ENCODE measurements at places on chromosomes 13 and 19.

- no peak for DNase-seq
Measured at GRCh38 chr13:74288361-74288911, 154.2 kb upstream of the KLF12 start.

GRCh38 chr13:64154514-64154913, 2738.9 kb upstream of the PCDH20 start:
- DNase-seq = no peak

- peak; percentile 77 for DNase-seq
Measured at GRCh38 chr19:51473009-51473707, 5.2 kb upstream of the CEACAM18 start.

DNA sequence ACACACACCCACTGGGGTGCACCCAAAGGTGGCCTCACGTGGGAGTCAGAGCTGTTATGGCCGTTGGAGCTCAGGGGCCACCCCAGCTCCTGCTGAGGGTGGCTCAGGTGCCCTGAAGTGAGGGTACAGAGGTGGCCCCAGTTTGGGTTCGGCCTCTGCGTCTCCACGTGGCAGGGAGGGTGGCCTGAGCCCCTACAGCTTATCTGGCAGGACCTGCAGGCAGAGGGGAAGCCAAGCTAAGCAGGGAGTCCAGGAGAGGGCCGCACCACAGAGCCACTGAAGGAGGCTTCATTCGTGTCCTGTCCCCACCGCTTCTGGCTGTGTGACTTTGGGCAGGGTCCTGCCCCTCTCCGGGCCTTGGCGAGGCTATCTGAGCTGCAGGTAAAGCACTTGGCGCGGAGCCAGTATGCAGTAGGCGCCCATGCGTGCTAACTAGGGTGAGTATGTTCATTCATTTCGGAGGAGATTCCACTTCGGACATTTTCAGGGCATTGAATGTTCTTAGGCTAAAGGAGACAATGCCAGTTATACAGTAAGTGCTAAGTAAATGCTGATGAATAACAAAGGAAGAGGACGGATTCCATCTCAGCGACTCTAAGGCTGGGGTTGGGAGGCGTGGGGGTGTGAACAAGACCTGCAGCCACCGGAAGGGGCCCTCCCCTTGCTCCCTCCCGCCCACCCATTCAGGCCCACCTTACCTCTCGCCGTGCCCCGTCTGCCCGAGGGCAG, 4.9 kb downstream of the REX1BD start:
- no peak for DNase-seq

DNA sequence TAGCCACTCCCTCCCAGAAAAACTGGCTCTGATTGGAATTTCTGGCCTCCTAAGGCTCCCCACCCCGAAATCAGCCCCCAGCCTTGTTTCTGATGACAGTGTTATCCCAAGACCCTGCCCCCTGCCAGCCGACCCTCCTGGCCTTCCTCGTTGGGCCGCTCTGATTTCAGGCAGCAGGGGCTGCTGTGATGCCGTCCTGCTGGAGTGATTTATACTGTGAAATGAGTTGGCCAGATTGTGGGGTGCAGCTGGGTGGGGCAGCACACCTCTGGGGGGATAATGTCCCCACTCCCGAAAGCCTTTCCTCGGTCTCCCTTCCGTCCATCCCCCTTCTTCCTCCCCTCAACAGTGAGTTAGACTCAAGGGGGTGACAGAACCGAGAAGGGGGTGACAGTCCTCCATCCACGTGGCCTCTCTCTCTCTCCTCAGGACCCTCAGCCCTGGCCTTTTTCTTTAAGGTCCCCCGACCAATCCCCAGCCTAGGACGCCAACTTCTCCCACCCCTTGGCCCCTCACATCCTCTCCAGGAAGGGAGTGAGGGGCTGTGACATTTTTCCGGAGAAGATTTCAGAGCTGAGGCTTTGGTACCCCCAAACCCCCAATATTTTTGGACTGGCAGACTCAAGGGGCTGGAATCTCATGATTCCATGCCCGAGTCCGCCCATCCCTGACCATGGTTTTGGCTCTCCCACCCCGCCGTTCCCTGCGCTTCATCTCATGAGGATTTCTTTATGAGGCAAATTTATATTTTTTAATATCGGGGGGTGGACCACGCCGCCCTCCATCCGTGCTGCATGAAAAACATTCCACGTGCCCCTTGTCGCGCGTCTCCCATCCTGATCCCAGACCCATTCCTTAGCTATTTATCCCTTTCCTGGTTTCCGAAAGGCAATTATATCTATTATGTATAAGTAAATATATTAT, 6.1 kb downstream of the FOSB start:
- peak; percentile 21 for DNase-seq

Data from brain microvascular endothelial cell (primary cell).